ENCODE measurements at places on chromosomes 2 and 18. TPM values are rescaled to one million over a fixed set of nuclear protein-coding genes. Genes with fewer than 3 reads are reported as not detected.

GRCh38 chr2:64128943-64129391 lies 15.3 kb downstream of the PELI1 start:
- DNase-seq: no peak

DNA sequence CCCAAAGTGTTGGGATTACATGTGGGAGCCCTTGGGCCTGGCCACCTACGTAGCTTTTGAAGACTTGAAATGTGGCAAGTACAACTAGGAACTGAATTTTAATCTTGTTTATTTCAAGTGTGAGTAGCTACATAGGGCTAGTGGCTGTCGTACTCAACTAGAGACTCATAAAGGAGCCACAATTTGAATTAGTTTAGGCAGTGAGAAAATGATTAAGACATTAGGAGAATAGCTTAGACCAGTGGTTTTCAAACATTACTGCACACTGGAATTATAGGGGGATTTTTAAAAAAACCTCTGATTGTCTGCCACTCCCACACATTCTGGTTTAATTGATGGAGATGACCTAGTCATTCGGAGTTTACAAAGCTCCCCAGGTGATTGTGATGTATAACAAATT lies 127.1 kb downstream of the FMNL2 start:
- DNase-seq: no peak

GRCh38 chr2:67526283-67526682 lies 129.2 kb downstream of the ETAA1 start:
- no peak for DNase-seq

DNA sequence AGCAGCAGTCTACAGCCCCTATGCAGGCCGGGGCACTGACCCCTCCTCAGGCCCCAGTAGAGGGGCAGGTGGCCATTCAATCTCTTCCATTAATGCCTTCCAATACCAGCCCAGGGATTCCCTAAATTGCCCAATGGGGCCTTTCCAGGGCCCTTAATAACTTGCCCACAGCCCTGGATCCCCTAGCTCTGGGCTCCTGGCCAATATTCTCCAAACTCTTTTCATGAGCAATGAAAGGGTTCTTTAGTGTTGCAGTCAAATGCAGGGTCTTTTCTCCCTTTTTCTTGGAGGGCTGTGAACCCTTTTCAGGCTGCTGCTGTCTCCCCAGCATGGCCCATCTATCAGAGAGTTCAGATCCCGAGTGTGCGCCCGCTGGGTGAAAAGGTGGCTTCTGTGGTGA lies 41.3 kb upstream of the SLC1A4 start:
- no peak for DNase-seq

- no peak for DNase-seq
Observed at GRCh38 chr2:58127111-58127510, 80.5 kb downstream of the VRK2 start.

GRCh38 chr2:146820672-146821071 lies 1024.2 kb upstream of the ACVR2A start:
- no peak for DNase-seq

GRCh38 chr18:50196261-50196660 lies 1.3 kb upstream of the MYO5B start:
- no peak for DNase-seq

- no peak for DNase-seq
Observed at GRCh38 chr2:241126201-241126611, 23.1 kb downstream of the PASK start.

GRCh38 chr2:75596784-75597183 lies 36.0 kb upstream of the EVA1A start:
- no peak for DNase-seq

DNA sequence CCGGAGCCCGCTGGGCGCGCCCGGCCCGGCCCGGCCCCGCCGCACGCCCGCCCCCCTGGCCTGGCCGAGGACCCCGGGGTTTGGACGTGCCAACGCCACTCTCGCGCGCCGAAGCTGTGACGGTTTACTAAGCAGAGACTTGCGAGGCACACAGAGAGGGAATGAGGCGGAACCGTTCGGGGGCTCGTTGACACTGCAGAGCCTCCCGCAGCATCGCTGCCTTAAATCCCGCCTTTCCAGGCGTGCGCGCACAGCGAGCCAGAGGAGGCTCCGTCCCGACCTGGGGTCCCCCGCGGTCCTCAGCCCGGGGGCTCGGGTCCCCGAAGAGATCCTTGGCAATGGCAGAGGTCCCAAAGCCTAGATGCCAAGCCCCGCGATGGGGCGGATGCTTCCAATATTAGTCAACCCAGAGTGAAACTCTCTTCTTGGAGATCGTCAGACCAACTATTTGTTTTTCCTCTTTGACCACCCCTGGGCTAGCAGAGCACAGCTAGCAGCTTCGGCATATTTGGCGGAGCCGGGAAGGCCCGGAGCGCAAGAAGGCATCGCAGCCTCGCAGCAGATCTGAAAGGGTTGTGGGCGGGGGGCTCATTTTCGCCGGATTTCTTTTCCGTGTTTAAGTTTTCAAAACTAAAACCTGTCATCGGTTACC lies at the start of gene ZNF385B:
Gene ZNF385B (minus strand): TSS at position 197 of the 652 bp plus-strand sequence.
- DNase-seq: peak; percentile 34

CD8B2 gene
- 0.05 TPM for total RNA-seq

FOXD4L1 gene
- not detected for total RNA-seq

FTCDNL1 gene
- total RNA-seq: 1.0 TPM
